ENCODE measurements at places on chromosomes 3 and 15.

DNA sequence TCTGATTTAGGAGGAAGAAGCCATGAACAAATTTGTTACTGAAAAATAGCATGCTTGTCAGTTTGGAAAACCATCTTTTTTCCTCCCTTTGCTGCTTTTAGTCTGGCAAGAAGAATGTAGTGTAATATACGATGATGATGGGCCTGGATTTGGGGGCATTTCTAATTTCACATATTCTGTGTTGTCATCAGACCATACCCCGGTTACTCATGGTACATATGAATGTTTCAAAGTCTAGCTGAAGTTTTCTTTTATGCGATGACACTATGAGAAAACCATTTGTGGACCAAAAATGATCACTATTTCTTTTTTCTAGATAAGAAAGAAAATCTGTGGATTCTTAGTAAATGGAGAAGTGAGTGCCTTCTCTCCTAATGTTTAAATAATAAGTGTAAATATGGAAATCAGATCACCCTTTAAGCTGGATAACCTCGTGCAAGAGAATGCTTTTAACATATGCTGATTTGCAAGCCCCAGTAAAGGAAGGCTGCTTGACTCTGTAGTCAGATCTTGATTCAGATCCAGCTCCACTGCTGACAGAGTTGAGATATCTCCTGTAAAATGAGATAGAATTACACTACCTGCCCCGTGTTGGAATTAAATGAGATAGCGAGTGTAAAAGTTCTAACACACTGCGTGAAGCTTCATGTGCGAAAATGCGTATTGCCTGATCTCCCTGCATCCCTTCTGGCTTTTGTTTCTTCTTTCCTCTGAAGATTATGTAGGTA, 3.0 kb downstream of the MEF2A start:
- no peak for DNase-seq

DNA sequence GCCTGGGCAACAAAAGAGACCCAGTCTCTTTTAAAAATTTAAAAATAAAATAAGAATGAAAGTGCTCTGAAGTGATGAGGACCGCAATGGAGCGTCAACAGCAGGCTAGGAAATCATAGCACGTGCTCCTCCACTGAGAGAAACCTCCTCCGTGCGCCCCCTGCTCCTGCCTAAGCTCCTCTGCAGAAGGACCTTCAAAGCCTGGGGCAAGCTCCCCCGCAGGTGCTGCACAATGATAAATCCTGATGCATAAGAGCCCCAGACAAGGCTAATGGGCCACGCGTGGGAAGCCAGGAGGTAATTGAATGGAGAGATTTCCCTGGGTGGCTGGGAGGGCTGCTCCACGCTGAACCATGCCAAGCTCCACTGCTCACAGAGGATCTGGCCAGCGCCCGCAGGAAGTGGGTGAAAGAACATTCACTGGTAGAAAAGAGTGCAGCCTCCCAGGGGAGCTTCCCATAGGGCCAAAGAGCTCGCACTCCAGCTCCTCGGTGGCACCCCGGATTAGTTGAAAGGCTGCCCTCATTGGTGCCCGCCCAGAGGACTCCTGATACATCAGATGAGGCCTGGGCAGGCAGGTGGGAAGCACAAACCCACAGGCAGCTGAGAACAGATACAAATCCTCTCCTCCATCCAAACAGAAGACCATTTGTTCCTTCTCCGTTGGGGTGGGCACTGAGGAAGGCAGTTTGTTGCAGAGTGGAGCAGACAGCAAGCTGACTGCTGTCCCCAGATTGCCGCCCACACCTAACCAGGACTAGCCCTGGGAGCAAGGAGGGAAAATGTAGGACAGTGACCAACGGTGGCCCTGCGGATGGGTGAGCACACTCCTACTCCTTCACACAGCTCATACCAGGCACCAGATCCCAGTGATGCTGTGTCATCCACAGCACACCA, 52.5 kb downstream of the CPN2 start:
- no peak for DNase-seq

DNA sequence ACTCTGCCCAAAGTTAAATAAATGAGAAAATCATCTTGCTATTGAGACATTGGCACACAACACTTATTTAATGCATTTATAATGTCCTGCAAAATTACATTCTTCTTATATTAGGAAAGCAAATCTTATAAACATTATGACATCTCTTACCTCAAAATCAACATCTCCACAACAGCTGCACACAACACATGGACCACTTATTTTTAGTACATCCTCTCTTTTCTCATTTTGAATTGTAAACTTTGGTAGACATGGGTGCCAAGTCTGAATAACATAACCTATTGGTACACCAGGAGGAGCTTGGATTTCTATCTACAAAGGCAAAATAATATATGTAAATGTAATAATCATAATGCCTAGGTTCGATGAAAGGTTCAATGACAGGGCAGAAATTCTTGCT, 23.0 kb downstream of the PLSCR1 start:
- DNase-seq = no peak

DNA sequence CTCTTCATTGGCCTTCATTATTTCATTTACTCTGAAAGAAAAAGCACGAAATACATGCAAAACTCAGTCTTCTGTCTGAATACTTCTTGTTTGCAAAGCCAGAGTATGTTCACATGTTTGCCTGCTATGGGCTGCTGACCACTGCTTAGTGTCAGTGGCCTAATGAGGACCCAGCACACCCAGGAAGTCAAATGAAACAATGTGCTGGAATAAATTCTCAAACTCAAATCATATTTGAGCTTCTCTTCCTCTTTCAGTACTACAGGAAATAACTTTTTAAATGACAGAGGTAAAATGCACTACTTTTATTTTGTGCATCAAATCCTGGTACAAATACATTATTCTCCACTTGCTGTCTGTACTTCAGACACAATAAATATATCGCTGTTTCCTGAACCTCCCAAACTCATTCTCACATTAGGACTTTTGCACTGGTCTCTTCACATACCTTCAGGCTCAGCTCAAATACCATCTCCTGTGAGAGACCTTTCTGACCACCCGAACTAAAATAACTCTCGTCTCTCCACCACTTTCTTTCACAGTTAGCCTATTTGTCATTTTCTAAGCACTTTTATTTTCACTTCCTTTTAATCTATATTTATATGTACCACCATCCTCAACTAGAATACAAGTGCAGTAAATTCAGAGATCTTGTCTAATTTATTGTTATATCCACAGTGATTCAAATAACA, 176.8 kb downstream of the TUSC7 start:
- DNase-seq = no peak

DNA sequence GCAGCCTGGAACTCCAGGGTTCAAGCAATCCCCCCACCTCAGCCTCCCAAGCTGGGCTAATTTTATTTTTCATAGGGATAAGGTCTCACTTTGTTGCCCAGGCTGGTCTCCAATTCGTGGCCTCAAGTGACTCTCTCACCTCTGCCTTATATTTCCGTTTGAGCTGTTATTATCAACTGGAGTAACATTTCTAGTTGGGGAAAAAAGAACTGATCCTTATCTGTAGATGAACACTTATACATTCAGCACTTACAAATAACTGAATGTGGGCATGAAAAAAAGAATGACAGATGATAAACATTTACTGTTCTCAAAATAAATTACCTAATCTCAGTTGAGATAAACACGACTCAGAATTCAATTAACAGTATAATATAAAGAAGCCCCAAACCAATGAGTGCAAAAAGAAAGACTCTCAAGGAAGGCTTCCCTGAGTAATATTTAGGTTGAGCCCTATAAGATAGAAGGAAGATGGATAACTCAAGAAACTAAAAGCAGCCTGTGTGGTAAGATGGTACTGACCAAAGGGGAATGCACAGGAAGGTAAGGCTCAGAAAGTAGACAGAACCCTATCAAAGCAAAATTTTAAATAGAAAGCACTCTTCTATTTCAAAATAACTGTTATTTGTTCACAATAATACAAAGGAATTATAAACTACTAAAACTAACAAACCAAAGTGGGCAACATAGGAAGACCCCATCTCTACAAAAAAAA, 11.8 kb downstream of the UBE3A start:
- no peak for DNase-seq

All from muscle of back (tissue), 13 donors.